Stimulated activated CD4-positive, alpha-beta T cell treated with anti-CD3 and anti-CD28 coated beads, TNF-alpha, amount 100 ng/mL, for 48 hours (primary cell): ENCODE measurements at places on chromosomes 7 and 10.

- no peak for DNase-seq
Observed at GRCh38 chr10:68269562-68270290, 37.8 kb upstream of the ATOH7 start.

GRCh38 chr10:24333736-24334135 lies 124.8 kb downstream of the KIAA1217 start:
- DNase-seq, result no peak

GRCh38 chr7:13072014-13072413 lies 384.6 kb downstream of the ARL4A start:
- no peak for DNase-seq

DNA sequence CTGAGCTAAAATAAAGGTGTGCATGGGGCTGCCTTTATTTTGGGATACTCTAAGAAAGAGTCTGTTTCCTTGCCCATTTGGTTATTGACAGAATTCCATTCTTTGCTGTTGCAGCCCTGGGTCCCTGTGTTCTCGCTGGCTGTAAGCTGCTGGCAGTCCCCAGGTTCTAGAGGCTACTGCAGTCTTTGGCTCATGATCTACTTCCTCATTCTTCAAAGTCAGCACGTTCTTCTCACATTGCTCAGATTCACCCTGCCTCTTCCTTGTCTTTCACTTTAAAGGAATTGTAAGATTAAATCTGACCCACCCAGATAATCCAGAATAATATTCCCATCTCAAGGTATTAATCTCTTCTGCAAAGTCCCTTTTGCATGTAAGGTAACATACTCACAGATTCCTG lies 620.3 kb downstream of the CCSER2 start:
- no peak for DNase-seq

DNA sequence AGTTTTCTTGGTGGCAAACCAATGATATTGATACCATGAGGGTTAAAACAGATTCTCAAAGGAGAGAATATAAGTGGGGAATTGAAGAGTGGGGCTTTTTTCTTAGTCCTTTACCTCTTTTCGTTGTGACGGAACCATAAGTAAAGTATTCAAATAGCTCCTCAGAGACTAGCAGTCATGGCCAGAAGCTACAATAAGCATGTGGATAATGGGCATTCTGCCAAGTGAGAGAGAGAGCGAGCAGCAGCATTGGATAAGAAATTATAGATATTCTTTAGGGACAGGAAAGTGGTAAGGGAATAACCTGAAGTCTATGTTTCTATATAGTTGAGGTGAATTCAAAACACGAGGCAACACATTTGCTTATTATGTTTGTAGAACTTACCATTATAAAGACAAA lies 235.1 kb downstream of the SEMA3E start:
- no peak for DNase-seq

GRCh38 chr7:3569643-3570042 lies 268.6 kb downstream of the SDK1 start:
- DNase-seq, result no peak

DNA sequence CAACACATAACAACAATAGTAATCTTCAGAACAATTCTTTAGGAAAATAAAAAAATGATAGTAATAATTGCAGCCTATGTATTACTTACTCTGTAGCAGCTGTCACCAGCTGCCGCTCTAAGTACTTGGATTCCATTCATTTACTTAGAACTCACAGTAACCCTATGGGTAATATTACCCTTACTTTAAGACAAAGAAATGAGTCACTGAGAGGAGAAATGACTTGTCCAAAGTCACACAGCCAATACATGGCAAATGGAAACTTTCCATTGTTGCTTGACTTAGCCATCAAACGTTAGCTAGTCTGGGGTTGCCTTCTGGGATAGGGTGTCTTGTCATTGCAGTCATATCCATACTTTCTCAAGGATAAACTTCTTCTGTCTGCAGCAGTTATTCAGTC lies 3.6 kb downstream of the CCNY start:
- no peak for DNase-seq

- no peak for DNase-seq
Observed at GRCh38 chr10:56622335-56622973, 261.4 kb upstream of the ZWINT start.

DNA sequence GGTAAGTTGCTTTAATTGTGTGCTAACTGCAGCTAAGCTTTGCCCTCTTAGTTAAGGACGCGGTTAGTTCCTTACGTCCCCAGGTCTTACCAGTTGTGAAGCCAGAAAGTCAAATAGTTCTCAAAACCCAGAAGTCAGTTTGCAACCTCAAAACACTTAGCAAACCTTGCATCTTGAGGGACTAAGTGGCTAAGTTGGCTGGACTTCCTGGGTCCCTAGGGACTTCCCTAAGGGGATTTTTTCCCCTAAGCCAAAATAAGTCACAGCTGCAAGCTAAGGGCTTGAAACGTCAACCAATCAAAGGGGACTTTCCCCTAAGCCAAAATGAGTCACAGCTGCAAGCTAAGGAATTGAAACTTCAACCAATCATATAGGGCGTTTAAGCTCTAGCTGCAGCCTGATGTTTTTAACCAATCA lies 36.2 kb upstream of the HECW1 start:
- peak; percentile 4 for DNase-seq

- DNase-seq, result no peak
Observed at GRCh38 chr7:26329520-26330255, 38.0 kb downstream of the SNX10 start.

DNA sequence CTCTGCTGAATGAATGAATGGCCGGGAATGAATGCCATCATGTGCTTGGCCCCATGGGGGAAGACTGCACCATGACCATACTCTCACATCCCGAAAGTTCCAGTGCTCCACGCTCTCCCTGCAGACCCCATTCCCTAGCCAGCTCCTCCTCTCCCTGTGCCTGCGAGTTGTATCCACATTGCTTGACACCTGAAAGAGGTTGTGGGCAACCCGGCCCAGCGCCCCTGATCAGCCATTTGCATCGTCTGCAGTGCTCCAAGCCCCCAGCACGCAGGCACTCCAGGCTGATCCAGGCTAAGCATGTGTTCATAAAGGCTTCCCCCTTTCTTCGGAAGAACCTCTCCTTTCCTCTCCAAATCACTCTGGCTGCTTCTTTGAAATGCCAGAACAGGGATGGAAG lies 354.4 kb upstream of the MKI67 start:
- no peak for DNase-seq

DNA sequence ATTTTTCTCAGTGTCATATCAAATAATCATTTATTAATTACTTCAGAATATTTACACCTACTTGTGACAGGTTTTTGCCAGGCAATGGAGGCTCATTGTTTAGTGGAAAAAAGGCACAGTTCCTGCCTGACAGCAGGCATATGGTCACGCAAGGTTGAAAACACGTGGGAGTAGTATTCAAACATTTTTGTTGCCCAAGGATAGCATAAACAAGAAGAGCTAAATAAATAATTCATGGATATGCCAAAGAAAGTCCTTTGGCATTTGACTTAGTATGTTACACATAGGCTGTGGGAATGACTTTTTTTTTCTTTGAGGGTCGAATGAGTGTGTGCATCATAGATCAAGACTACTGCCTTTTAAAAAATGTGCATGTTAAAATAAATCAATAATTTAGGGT lies 120.5 kb upstream of the SEMA3E start:
- DNase-seq, result no peak

- peak; percentile 46 for DNase-seq
Observed at GRCh38 chr10:29658984-29659965, 24.5 kb upstream of the SVIL start.

- DNase-seq, result no peak
Observed at GRCh38 chr7:106520962-106521514, 139.9 kb downstream of the CCDC71L start.

DNA sequence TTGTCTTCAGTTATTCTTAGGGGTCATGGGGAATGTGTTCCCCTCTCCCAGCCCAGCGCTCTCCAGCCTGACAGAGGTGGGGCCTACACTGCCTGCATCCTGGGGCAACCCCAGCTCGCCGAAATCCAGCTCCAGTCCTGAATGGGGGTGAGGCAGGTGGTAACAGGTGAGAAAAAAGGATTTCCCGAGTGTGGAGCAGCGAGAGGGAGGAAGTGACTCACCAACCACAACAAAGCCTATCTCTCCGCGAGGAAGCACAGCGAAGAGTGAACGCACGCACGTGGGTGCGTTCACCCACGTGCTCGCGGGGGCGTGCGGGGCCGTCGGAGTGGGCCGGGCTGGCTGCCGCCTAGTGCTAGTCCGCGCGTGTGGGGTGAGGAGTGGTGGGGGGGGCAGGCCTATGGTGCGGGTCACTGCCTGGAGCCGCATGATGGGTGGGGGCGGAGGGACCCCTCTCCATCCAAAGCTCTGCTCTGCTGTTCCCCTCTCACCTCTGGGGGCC lies 855 bp upstream of the PALD1 start:
- peak; percentile 61 for DNase-seq

DNA sequence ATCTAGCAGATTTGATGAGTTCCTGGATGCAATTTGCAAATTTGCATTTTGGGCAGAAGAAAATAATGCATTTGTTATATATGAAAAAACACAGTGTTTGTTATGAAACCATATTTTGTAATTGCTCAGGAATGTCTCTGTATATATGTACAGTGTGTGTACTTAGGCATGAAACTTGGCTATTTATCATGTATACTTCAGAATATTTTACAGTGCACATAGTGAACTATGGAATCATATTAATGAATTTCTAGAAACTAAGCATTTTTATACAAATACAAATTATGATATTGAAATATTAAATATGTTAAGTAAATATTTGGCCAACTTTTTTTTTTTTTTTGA lies 107.5 kb downstream of the TWIST1 start:
- DNase-seq, result no peak

- DNase-seq, result no peak
Observed at GRCh38 chr10:84588971-84589370, 260.6 kb downstream of the CCSER2 start.

- DNase-seq, result no peak
Observed at GRCh38 chr7:82623812-82624211, 180.2 kb upstream of the CACNA2D1 start.

DNA sequence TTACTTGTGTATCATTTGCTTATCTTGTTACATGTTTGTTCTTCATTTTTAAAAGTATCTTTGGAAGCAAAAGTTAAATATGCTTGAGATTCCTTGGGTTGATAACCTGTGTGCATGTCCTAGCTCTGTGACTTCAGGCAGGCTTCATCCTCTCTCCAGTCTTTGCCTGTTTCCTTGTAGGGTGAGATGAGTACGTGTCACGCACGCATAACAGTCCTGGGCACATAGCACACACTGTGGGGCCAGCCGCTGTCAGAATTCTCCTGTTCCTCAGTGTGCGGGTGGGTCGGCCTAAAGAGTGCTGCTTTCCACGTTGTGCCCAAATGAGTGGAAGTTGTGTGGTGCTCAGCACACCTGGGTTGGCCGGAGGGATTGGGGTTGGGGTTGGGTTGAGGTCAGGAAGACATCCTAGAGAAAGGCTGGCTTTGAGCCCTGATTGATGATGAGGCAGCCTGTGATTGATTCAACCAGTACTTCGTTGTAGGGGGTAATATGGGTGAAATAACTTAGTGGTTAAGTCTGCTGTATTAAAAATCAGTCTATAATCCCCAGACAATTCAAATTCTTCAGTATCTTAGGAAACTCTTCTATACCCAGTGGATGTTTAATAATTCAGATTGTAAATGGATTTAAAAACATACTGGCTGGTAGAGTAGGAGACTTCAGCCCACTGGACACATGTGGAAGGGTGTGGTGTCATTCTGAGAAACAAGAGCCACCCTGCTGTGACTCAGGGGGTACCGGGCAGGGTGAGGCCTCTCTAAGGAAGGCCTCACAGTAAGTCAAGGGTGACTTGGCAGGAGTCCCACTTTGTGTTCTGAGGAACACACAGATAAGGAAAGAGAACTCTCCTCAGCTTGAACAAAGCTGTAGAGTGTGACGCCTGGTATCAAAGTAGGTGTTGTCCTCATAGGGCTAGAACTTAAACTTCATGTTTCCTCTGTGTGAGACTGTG lies 54.8 kb downstream of the DAGLB start:
- peak; percentile 38 for DNase-seq

DNA sequence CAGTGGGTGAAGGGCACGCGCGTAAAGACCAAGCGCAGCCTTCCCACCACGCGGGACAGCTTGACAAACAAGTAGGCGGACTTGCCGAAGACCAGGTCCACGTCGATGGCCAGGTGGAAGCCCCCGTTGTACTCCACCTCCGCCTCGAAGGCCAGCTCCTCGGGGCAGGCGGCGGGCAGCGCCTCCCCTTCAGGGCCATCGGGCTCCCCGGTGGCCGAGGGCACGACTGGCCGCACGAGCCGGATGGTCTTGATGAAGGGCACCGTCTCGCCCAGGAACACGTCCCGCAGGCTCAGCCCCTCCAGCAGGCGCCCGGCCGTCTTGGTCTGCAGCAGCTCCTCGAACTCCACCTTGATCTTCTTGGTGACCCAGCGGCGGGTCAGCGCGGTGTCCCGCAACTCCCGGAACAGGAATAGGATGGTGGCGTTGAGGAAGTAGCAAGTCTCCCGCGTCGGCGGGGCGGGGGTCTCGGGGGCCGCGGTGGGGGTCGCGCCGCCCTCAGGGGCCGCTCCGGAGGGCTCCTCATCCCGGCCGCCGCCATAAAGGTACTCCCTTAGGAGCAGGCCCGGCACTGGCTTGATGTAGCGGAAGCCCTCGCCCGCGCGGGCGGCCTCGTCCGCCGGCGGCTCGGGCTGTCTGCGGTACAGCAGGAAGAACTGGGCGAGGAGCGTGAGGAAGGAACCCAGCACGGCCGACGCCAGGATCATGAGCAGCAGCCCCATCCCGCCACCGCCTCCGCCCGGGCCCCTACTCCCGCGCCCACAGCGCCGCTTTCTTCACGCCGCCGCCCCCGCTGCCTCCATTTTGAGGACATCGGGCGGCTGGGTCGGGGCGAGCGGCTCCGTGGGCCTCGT lies 507 bp downstream of the PDZD8 start:
- no peak for DNase-seq

DNA sequence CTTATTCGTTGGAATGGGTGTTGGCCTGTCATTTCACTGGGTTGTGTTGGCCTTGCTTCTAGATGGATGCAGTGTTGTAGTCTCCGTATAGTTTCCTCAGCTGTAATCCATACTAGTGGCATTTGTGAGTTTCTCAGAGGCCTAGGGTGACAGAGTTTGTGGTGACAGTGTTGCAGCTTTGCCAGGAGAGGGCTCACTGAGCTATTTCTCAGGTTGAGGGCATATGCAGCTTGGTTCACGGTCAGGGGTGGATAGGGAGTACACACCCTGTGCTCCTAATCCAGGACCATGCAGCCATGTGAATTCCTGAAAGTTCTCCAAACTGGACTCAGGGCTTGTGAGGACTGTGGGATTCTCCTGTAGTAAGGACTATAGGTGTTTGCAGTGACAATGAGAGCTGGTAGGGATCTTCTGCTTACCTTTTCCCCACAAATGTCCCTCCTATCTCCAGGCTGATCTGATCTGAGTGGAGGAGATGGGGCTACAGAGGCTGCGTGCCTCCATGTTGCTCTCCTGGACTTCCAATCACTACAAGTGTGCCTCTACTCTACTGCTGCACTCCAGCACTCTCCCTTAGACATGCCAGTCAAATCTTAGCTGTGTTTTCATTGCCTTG lies 229.0 kb downstream of the STK31 start:
- no peak for DNase-seq
